Thoracic aorta endothelial cell (primary cell): ENCODE measurements at places on chromosomes 7 and 10. TPM values are rescaled to one million over a fixed set of nuclear protein-coding genes. Genes with fewer than 3 reads are reported as not detected.

SRRM3 gene
- total RNA-seq: 0.80 and 0.86 TPM in 2 replicates

NKX1-2 gene
- total RNA-seq: not detected in 2 replicates

FAM25C gene
- total RNA-seq: not detected in 2 replicates

SEMA3D gene
- 0.22 and 1.2 TPM in 2 replicates for total RNA-seq

HMX3 gene
- not detected in 2 replicates for total RNA-seq

CALCR gene
- not detected in 2 replicates for total RNA-seq

CYP3A7 gene
- 0.07 and 0.27 TPM in 2 replicates for total RNA-seq

C10orf62 gene
- 0.29 TPM in 1 of 2 replicates, not detected in the other for total RNA-seq

IGFBP1 gene
- total RNA-seq: 0.72 and 0.80 TPM in 2 replicates

C10orf143 gene
- total RNA-seq: 0.57 TPM in 1 of 2 replicates, not detected in the other

OR6V1 gene
- not detected in 2 replicates for total RNA-seq
